ENCODE measurements at places on chromosomes 7 and 10.

- no peak for DNase-seq
These were observed 31.0 kb upstream of the TRIM8 start for GRCh38 chr10:102613286-102613685.

- DNase-seq: no peak
These were observed 60.1 kb upstream of the ZPBP start for GRCh38 chr7:50153148-50153547.

- no peak for DNase-seq
These were observed 8.8 kb downstream of the MXI1 start for GRCh38 chr10:110216240-110216639.

DNA sequence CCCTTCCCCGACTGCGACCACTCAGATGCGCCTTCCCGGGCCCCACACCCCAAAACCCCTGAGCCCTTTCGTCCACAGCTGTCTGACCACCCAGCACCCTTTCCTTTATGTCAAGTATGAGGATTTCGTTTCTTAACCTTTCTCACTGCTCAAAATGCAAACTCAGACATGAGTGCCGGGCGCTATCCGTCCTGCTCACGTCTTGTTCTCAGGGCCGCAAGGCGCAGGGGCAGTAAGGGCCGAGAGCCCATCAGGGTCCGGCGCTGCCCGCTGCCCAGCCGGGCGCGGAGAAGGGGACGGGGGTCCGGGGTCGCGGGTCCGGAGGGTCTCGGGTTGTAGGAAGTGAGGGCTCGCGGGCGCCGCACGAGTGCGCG is 670 bp upstream of the RBM33 start:
- no peak for DNase-seq

DNA sequence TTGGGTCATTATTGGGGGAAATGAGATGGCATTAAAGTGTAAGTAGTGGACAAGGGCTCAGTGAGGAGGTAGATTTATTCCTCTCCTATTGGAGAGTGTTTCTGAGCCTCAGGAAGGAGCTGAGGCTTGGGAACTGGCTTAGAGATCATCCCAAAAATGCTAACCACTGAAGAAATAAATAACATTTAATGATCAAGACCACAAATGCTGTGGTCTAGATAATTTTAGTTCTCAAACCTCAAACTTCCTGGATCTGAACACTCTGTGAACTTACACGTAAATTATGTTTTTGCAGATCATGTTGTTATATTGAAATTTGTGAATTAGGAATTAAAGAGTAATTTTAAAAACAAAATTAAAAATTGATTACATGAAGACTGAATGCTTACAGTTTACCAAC is 27.3 kb downstream of the MDFIC start:
- no peak for DNase-seq
